Stimulated activated CD8-positive, alpha-beta memory T cell treated with anti-CD3 and anti-CD28 coated beads, Interleukin-7, amount 100 ng/mL, for 24 hours (primary cell): ENCODE measurements at places on chromosomes 6 and 20.

GRCh38 chr6:4294636-4295035 is 159.3 kb upstream of the ECI2 start:
- no peak for DNase-seq

DNA sequence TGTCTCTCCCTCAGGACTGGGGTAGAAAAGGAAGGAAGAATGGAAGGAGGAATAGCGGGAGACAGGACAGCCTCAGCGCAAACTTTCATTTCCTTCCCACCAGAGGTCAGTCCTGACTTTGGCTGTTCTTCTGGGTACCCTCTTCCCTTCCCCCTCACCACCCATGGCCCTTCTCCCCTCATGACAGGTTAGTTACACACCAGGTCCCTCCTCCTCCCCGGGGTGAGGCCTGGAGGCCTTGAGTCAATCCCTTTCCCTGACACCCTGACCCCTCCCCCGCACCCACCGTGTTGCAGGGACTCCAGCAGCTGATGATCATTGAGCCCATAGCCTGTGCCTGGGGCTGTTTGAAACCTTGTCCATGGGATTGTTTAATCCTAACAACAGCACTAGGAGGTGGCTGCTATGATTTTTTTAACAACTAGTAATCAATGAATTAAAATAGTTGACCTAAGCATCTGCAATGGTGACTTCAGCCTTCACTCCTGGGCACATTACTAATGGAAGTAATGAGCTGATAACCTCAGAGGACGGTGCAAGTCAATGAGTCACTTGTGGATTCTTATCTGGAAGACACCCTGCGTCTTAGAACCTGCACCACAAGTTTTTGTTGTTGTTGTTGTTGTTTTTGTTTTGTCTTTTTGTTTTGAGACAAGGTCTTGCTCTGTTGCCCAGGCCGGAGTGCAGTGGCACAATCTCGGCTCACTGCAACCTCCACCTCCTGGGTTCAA is 46.6 kb upstream of the CCDC167 start:
- DNase-seq = no peak

DNA sequence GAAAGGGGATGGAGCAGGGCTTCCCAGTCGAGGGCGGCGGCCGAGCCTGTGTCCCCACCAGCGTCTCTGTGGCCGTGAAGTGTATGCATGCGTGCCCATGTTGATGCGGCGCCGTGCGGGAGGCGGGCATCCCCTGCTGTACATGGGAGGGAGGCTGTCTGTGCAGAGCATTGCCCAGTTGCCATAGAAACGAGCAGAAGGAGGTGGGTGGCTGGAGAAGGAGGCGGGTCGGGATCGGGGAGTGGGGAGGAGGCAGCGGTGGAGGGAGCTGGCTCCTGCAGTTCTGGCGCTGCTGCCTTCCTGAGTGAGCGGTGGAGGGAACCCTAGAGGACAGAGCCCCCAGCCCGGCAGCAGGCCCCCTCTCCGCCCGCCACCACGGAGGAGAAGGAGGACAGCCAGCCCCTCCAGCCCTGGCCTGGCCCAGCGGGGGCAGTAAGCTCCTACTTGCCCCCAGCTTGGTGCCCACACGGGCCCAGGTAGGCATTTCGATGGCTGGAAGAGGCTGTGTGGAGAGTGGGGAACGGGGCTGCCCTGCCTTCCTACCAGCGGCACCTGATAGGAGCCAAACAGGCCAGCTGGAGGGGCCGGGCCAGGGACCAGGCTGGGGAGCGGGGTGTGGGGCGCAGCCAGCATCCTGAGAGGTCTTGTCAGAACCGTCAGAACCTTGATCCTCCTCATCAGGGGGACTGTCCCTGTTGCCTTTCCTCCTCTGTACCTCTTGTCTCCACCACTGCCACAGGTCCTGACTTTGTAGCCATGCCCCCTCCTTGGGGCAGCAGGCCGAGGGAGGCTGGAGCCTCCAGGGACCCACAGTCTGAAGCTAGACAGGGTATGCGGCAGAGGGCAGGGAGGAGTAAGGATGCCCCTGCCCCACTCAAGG is 41.3 kb downstream of the SPDEF start:
- DNase-seq = no peak

- no peak for DNase-seq
Observed at GRCh38 chr20:16257021-16257420, 316.2 kb downstream of the KIF16B start.

GRCh38 chr20:44073011-44073674 is 113.8 kb downstream of the JPH2 start:
- DNase-seq = no peak

DNA sequence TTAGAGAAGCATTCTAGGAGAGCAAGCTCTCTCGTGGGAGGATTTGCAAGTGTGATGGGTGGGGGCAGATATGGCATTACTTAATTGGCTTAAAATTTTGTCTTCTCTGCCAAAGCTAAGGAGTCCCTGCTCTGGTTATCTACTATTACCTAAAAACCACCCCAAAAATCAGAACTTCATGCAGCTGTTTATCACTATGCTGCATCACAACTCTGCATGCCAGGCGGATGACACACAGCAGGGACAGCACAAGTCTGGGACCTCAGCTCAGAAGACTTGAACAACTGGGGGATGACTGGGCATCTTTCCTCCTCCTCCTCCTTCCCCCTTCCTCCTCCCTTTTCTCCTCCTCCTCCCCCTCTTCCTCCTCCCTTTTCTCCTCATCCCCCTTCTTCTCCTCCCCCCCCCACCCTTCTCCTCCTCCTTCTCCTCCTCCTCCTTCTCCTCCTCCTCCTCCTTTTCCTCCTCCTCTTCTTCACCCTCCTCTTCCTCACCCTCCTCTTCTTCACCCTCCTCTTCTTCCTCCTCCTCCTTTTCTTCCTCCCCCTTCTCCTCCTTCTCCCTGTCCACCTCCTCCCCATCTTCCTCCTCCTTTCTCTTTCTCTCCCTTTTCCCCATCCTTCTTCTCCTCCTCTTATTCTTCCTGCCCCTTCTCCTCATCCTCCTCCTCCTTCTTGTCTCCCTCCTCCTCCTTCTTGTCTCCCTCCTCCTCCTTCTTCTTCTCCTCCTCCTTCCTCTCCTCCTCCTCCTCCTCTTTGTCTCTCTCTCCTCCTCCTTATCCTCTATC is 218.6 kb upstream of the PMEPA1 start:
- DNase-seq = no peak

DNA sequence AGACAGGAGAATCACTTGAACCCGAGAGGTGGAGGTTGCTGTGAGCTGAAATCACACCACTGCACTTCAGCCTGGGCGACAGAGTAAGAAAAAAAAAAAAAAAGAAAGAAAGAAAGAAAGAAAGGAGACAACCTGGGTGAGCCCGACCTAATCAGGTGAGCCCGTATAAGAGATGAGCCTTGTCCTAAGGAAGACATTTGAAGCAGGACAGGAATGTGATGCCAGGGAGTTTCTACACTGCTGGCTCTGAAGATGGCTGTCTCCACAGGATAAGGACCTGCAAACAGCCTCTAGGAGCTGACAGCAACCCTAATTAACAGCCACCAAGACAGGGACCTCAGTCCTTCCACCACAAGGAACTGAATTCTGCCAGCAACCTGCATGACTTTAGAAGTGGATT is 41.9 kb downstream of the NHLRC1 start:
- no peak for DNase-seq

DNA sequence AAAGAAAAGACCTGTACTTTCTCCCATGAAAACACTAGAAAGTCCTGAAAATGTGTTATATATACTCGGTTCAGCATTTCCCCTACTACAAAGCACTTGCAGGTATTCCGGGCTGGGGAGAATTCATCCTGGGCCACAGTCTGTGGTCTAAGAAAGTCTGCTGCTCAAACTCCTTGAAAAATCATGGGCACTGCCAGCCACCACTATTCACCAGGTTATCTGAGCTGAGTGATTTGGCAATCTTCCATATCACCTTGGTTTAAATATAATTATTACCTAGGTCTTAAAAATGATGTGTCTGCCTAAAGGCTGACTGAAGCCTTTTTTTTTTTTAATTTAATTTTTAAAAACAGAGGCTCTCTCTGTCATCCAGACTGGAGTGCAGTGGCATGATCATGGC is 11.3 kb downstream of the FKBP5 start:
- DNase-seq = no peak

DNA sequence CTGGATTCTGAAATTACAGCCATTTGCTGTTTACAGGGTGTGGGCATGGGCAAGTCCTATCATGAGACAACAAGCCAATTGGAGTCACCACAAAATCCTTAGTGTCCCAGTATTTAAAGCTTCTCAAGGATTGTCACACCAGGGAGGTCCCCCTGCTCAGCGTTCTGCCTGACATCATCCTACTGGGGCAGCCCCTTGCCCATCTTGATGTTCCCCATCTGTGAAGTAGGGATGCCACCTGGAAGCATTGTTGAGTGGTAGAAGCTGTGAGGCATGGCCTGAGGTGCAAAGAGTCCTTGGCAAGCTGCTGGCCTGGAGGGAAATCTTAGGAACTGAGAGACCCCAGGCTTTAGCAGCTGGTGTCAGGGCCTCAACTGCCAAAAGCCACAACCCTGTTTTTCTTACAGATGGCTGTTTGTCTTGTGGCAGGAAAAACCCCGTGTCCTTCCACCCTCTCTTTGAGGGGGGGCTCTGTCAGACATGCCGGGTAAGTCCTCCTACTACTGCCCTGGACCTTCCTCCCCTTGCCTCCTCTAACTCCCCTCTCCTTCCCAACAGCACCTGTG is 23.3 kb upstream of the MAPRE1 start:
- no peak for DNase-seq

DNA sequence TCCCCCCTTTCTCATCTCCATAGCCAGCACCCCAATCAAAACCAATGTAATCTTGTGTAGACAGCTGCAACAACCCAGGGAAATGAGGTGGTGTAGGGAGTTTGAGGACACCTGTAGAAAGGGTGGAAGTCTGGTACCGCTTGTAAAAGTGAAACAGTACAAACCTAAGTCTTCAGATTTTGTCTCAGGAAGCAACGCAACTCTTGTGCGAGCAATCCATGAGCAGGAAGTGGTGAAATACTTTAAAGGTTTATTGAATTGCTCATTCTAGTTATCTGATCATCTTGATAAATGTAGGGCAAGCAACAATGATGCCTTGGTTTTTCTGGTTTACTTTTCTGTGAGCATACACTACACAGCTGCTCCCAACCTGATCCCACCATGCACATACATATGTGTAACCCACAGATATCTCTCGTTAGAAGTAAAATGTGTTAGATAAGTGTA is 71.1 kb upstream of the THEMIS start:
- no peak for DNase-seq

DNA sequence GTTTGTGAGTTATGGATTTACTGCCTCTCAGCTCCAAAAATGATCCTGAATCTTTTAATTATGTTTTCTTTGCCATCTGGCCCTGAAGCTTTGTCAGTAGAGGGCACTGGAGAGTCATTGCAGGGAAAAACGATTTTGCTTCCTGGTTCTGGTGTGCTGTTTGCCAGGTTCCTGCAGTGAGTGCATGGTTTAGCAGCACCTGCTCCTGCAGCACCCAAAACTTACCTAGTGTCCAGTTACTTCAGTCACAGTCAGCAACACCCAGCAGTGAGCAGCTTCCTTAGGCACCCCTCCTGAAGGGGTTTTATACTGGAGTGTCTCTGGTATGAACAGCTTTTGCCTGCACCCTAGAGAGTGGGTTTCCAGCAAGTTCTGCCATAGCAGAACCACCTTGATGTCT is 6.0 kb upstream of the TRIM26 start:
- DNase-seq = no peak

DNA sequence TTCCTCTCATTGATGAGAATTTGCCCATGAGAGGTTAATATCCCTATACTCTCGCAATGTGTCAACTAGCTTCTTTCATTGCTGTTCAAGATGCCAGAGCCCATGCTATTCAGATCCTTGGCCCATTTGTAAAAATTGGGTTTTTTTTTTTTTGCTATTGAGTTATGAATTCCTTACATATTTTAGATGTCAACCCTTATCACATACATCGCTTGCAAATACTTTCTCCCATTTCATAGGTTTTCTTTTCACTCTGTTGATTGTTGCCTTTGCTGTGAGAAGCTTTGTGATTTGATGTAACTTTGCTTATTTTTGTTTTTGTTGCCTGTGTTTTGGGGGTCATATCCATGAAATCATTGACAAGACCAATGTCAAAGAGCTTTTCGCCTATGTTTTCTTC is 32.2 kb upstream of the IPCEF1 start:
- no peak for DNase-seq

DNA sequence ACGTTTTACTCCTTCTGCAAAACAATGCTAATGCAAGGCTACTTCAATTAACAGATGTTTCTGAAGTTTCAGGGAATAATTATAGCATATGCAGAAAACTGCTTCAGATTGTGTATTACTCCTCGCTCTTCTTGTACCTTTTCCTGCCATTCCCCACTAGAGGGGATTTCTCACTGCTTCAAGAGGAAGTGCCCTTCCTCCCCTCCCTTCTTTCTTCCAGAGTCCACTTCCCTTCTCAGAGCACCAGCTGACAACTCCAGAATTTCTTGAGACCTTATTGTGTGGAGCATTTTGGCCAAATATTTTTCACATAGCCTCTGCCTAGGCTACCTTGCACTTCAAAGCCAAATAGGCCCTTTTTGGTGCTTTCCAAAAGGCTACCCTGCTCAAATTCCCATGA is 12.7 kb upstream of the MCUR1 start:
- no peak for DNase-seq

DNA sequence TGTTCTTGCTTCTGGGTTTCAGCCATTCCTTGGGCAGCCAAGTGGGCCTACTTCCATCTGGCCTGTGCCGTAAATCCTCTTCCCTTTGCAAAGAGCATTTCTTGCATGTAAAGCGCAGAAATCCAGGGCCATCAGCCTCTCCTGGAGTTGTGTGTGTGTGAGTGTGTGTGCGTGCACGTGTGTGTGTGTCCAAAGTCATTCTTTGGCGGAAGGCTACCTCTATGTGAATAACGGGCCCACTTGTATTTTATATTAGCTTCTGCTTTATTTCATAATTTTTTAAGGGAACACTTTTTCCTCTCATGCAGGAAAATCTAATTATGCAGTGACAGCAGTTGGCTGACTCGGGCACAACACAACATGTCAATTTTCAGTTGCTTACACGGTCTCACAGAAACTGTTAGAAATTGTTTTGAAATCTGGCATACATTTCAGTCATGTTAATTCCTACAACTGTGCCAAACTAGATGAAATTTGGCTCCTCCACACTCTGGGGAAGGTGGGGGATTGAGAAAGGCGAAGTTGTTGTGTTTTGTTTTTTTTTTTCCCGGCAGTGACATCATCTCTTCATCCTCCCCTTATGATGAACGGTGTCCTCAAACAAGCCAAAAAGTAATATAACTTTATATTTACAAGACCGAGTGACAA is 223.7 kb upstream of the TSHZ2 start:
- no peak for DNase-seq

DNA sequence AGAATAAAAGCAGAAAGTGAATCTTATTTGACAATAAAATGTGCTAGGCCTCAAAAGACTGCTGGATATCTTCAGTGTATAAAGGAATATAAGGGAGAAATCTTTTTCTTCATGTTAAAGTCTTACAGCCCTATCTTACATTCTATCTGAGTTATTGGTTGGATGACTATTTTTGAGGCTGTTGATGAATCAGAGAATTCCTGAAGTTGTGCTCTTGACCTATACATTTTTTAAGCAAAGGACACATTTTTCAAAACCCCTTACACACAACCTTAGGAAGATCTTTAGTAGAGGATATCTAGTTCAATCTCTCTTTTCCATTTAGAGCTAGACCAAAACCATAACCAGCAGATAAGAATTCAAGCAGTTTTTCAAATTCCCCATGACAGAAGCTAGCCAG is 10.9 kb upstream of the CGA start:
- DNase-seq = no peak

- DNase-seq = peak; percentile 29
Observed at GRCh38 chr20:38633577-38634093, 32.0 kb downstream of the ARHGAP40 start.
